ENCODE measurements at places on chromosomes 4 and X.
A peak's percentile ranks its signal among the peaks of the same experiment; 100 is the strongest.

GRCh38 chr4:187125062-187125461 is 401.4 kb upstream of the FAT1 start:
- no peak for DNase-seq

DNA sequence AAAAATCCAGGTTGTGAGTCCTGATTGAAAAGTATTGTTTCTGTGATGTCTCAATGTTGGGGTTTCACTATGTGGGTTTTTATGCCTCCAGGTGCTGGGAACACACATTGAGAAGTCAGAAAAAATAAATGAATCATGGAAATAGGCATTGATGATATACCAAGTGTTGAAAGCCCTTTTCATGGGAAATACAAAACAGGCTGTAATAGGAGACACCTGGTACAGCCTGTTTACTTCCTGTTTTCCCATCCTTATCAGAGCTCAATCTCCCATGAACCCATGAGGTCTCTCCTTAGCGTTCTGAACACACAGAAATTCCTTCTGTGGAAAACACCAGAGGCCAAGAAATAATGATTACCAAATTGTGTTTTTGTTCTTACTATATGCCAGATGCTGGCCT is 106.3 kb upstream of the BOD1L1 start:
- DNase-seq, result no peak

GRCh38 chr4:48509543-48509942 is 19.5 kb downstream of the ZAR1 start:
- no peak for DNase-seq

DNA sequence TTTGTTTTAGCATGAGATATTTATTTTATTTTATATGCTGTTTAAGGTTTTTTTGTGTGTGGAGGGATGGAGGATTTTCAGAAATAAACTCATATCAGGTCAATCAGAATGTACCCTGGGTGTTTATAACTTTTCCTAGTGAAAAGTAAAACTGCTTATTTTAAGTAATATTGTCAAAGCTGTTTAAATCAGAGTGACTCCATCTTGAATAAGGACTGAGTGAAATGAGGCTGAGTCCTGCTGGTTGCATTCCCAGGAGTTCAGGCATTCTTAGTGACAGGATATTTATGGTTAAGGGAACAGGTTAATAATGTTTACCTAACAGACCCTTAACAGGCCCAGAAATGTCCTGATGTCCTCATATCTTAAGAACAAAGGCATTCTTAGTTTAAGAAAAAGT is 1160.9 kb upstream of the PCDH7 start:
- no peak for DNase-seq

DNA sequence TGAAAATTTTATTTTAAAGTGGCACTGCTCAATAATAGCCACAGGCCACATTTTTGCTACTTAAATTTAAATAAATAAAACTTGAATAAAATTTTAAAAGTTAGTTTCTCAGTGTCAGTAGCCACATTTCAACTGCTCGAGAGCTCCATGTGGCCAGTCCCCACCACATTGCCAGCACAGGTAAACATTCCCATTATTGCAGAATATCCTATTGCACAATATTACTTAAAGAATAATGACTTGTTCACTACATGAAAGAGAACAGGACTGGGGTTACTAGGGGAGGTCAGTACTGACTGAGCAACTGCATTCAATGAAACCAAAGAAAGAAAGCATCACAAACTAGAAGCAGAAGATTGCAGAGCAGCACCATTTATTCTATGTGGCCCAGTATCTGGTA is 2201.6 kb upstream of the TENM3 start:
- DNase-seq, result no peak

GRCh38 chrX:69290292-69290691 is 125.0 kb upstream of the PJA1 start:
- DNase-seq, result no peak

- DNase-seq, result no peak
Observed at GRCh38 chr4:128770807-128771206, 38.7 kb upstream of the JADE1 start.

GRCh38 chrX:15515931-15516330 is 15.3 kb downstream of the BMX start:
- no peak for DNase-seq

GRCh38 chr4:151153585-151153984 is 54.2 kb downstream of the RPS3A start:
- DNase-seq, result no peak

GRCh38 chr4:53171797-53172196 is 194.1 kb downstream of the SCFD2 start:
- no peak for DNase-seq

DNA sequence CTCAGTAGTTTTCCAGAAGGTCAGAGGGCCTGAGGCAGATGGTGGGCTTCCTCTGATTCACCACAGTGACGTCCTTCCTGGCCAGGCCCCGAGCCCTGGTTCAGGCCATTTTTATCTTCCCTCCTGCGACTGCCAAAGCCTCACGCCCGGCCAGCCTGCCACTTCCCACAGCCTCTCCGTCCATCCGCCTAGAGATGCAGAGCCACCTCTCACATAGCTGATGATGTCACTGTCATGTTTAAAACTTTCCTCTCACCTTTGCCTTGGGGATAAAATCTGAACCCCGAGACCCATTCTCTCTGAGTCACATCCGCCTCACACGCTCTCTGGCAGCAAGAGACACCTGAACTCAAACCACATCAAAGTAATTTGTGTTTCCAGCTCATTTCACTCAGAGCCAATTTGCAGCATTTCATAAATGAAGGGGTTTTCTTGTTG is 175.3 kb downstream of the QDPR start:
- DNase-seq, result no peak

DNA sequence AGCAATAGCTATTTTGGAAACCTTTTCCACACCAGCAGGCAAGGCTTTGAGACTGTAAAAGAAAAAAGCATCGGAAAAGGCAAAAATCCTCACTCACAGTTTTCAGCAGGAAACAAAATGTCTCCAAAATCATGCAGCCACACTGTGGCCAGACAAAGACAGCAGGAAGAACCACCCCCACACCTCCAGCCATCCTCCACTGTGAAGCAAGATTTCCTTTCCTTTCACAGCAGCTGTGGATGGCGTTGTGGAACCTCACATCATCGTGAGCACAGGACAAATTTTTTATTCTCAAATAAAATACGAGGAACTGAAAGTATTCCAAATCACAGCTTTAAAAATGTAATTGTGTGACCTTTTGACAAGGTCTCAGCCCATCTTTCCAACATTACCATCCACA is 351.7 kb upstream of the NOCT start:
- no peak for DNase-seq

- peak; percentile 52 for DNase-seq
Observed at GRCh38 chr4:89836897-89837384, at the start of gene SNCA. SNCA (minus strand) TSS chr4:89837161; CDS start chr4:89835667, 1,494 bp downstream.

DNA sequence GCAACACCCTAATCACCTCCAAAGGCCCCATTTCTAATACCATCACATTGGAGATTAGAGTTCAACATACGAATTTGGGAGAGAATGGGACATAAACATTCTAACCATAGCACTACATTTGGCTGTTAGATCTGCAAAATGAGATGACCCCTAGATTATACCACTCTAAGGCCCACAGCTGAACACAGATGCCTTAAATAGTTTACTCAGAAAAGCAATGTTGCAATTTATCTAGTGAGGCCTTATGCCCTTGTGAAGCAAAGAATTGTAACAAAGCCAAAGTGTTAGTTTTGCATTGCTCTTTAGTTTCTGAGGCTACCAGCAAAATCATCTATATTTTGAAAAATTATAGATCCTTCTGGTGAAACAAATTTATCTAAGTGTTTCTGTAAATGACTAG is 31.6 kb upstream of the ARHGEF6 start:
- DNase-seq, result no peak

DNA sequence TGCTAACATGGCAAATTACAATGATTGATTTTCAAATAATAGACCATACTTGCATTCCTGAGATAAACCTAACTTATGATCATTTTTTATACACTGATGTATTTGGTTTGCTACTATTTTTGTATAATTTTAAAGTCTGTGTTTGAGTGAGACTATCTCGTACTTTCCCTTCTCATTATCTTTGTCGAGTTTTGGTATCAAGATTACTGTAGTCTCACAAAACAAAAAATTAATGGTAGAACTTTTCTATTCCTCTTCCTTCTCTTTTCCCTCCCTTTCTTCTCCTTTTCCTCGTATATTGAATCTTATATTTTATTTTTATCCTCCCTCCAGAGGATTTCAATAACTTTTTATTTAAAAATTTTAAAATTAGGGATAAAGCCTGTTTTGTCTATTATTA is 41.5 kb downstream of the RGS12 start:
- DNase-seq, result no peak

DNA sequence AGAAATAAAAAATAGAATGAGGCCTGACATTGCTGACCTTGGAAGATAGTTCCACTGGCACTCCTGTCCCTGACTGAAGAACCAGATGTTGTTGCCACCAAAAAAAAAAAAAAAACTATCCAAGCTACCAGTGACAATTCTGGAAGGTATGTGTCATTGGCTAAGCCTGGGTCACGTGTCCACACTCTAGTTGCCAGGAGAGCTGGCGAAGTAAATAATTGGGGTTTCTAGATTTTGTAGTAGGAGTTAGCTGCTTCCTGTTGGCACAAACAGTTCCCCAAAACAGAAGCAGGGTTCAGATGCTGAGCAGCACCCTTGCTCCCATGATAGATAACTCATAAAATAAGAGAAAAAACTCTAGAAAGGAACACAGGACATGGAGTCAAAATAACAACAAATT is 20.5 kb downstream of the MND1 start:
- no peak for DNase-seq

DNA sequence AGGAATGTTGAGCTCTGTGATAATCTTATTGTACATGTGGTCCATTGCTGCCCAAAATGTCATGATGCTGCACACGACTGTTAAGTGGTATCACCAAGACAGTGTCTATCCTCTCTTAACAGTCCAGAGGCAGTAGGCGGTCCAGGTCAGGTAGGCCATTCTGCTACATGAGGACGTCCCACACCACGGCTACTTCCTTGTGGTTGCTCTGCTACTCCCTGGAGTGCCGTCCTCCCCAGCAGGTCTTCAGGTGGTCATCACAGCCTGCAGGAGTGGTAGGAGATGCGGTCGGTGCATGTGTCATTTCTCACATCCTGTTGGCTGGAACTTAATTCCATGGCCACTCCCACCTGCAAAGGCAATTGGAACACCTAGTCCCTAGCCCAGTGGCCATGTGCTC is 11.5 kb upstream of the STK32B start:
- no peak for DNase-seq

GRCh38 chrX:88613338-88613737 is 133.7 kb upstream of the CPXCR1 start:
- no peak for DNase-seq

- DNase-seq, result no peak
Observed at GRCh38 chrX:96211953-96212352, 472.7 kb upstream of the DIAPH2 start.

DNA sequence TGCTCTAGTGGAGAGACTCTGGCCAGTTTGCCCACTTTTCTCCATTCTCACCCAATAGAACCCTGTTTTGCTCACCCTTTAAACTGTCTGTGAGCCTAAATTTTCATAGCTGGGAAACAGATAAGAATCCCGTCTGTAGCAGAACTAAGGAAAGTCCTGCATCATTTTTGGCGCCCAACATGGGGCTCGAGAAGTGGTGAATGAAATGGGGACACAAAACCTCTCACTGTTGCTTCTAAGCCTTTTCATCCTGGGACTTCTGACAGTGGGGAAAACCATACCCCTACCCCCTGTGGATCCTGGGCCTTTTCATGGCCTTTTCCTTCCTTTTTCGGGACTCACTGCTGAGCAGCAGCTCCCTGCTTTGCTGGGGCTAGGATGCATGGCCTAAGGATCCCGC is 189.9 kb downstream of the INPP4B start:
- DNase-seq, result no peak

GRCh38 chrX:115563633-115564162 is 2.7 kb downstream of the PLS3 start:
- no peak for DNase-seq

GRCh38 chr4:7703688-7704087 is 236.0 kb downstream of the AFAP1 start:
- DNase-seq, result no peak

- no peak for DNase-seq
Observed at GRCh38 chr4:123300222-123301039, 96.2 kb upstream of the SPRY1 start.

GRCh38 chrX:143270317-143270716 is 244.6 kb downstream of the SPANXN4 start:
- DNase-seq, result no peak

- DNase-seq, result no peak
Observed at GRCh38 chrX:22634083-22634482, 361.4 kb downstream of the CBLL2 start.

DNA sequence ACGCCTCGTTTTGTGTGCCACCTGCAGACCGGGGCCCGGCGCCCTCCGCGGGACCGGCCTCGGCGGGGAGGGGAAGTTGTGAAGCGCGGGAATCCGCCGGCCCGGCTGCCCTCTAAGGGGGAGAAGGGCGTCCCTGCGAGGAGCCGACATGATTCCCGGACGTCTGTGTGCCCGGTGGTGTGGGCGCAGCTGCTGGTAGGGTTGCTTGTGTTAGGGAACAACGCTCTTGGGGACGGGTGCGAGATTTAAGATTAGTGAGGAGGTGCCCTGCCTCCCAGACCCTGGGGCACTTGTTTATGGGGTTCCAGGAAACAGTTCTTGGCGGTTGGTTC is 627 bp downstream of the CDKN2AIP start:
- no peak for DNase-seq

- DNase-seq, result no peak
Observed at GRCh38 chrX:51798701-51799100, 55.5 kb downstream of the GSPT2 start.

DNA sequence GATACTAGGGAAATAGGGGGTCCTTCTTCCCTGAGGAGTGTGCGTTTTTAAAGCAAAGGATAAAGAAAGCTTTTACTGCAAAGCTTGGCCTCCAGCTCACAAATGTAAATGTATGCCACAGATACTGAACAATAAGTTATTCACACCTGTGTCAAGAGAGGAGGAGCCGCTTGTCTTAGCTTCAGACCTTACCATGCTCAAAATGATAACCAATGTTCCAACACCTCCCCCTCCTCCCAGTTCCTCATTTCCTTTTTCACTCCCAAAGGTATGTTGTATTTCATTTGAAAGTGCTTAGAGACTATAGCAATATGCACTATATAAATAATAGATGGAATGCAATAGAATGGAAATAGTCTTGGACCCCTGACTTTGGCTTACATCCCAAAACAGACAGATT is 47.0 kb upstream of the RAPGEF2 start:
- DNase-seq, result no peak

DNA sequence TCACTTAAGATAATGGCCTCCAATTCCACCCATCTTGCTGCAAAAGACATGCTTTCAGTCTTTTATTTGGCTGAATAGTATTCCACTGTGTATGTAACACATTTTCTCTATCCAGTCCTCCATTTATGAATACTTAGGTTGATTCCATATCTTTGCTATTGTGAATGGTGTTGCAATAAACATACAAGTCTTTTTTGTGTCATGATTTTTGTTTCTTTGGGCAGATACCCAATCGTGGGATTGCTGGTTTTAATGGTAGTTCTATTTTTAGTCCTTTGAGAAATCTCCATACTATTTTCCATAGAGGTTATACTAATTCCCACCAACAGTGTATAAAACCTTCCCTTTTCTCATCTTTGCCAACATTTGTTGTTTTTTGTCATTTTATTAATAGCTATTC is 180.9 kb downstream of the SMIM20 start:
- DNase-seq, result no peak

- no peak for DNase-seq
Observed at GRCh38 chrX:78886550-78886949, 58.6 kb upstream of the P2RY10 start.

GRCh38 chr4:108834835-108835384 is 72.1 kb upstream of the ETNPPL start:
- DNase-seq, result peak; percentile 2

- no peak for DNase-seq
Observed at GRCh38 chrX:48831136-48831908, 4.1 kb downstream of the PCSK1N start.

Measured in HuH-7 (cell line).